H7 (cell line): ENCODE measurements at places on chromosomes 4 and X.

DNA sequence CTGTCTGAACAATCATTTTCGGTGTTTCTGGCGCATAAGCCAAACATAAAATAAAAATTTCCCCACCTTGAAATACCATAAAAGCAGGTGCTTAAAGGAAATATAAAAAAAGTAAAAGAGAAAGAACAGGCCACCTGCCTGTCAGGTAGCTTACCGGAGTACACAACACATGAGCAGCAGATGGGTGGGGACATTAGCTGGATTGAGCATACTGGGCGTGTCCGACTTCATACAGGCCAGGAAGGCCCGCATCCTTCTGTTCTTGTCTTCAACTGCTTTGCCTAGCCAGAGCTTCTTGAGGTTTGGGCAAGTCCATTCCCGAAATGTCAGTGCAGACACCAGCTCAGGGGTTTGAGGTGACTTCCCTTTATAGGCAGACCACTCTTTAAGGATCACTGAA lies 66.7 kb downstream of the FAM120C start:
- DNase-seq = no peak

- no peak for DNase-seq
These were observed 50.3 kb upstream of the OTUD4 start for GRCh38 chr4:145230726-145231125.

- no peak for DNase-seq
These were observed 90.2 kb downstream of the TAB3 start for GRCh38 chrX:30798810-30799209.

DNA sequence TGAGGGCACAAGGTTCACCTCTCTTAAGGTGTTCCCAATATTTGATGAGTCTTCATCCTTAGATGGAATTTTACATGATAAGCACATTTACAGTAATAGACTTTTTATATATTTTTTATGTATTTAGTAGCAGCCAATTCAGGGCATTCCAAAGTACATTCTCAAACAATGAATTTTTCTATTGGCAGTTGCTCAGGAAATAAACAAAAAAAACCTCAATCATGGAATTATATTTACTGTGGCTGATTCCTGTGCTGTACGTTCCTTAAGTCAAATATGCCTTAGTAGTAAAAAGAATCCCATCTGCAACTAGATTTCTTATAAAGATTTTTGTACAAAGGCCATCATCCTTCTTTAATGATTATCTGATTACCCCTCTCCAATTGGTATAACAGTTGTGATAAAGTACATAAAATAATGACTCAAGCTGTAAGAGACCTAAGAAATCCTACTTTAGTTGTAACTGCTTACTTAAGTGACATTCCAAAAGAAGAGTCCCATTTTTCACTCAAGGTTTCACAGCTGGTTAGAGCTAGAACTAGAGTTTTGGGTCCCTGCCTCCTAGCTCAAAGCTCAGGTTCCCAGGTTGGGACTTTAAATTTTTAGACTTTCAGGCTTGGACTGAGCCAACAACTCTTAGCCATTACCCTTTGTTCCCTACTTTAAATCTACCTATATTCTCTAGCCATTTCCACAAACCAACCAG lies 152.7 kb downstream of the FHIP1A start:
- DNase-seq = no peak

- no peak for DNase-seq
These were observed 6.1 kb upstream of the USP11 start for GRCh38 chrX:47226531-47227333.

GRCh38 chrX:136097871-136098805 lies 49.2 kb upstream of the FHL1 start:
- DNase-seq = peak; percentile 56

- no peak for DNase-seq
These were observed 352.4 kb downstream of the GRIA2 start for GRCh38 chr4:157572951-157573350.

GRCh38 chr4:166143227-166143626 lies 270.2 kb downstream of the TLL1 start:
- no peak for DNase-seq

GRCh38 chrX:10079231-10079630 lies 77.5 kb upstream of the CLCN4 start:
- no peak for DNase-seq

- peak; percentile 79 for DNase-seq
These were observed 1.1 kb downstream of the SOWAHB start for GRCh38 chr4:76896614-76897535.

DNA sequence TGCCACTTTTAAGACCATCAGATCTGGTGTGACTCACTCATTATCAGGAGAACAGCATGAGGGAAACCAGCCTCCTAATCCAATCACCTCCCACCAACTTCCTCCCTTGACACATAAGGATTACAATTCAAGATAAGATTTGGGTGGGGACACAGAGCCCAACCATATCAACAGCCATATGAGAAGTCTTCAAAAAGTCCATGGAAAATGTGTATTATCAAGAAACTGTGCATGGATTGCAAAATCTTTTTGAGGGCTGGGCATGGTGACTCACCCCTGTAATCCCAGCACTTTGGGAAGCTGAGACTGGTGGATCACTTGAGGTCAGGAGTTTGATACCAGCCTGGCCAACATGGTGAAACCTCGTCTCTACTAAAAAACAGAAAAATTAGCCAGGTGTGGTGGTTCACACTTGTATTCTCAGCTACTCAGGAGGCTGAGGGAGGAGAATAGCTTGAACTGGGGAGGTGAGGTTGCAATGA lies 17.8 kb upstream of the RPL39 start:
- no peak for DNase-seq

GRCh38 chr4:41192136-41192535 lies 22.2 kb downstream of the APBB2 start:
- DNase-seq = no peak

DNA sequence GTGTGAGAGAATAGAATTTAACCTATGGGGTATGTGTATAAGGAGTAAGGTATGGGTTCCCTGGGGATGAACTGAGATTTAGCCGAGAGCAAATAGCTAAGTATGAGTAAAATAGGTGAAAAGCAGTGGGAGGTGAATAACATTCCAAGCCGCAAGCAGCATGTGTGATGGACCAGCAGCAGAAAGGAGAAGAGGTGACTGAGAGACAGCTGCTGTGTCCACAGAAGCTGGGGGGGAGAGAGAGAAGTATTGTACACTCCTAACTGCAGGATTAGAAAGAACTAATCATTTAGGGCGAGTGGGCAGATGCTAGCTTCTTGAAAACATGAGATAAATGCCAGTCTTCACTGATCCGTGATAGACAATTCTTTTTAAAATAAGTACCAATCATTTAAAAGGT lies 296.0 kb downstream of the KLHL4 start:
- DNase-seq = no peak

DNA sequence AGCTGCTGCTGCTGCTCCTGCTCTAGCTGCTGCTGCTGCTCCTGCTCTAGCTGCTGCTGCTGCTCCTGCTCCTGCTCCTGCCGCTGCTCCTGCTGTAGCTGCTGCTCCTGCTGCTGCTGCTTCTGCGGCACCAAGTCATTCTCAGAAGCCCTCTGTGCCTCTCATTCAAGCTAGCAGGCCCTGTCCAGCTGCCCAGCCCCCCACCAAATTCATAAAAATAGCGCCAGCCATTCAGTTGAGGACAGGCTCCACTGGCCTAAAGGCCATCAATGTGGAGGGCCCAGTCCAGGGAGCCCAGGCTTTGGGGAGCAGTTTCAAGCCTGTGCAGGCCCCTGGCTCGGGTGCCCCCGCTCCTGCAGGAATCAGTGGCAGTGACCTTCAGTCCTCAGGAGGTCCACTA lies 3.9 kb downstream of the SUPT20HL1 start:
- DNase-seq = no peak

DNA sequence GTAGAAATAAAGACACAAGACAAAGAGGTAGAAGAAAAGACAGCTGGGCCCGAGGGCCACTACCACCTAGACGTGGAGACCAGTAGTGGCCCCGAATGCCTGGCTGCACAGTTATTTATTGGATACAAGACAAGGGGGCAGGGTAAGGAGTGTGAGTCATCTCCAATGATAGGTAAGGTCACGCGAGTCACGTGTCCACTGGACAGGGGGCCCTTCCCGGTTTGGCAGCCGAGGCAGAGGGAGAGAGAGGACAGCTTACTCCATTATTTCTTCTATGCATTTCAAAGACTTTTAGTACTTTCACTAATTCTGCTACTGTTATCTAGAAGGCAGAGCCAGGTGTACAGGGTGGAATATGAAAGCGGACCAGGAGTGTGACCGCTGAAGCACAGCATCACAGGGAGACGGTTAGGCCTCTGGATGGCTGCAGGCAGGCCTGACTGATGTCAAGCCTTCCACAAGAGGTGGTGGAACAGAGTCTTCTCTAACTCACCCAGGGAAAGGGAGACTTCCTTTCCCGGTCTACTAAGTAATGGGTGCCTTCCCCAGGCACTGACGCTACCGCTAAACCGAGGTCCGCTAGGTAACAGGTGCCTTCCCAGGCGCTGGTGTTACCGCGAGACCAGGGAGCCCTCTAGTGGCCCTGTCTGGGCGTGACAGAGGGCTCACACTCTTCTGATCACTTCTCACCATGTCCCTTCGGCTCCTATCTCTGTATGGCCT lies 44.9 kb downstream of the ZBTB49 start:
- DNase-seq = peak; percentile 66

DNA sequence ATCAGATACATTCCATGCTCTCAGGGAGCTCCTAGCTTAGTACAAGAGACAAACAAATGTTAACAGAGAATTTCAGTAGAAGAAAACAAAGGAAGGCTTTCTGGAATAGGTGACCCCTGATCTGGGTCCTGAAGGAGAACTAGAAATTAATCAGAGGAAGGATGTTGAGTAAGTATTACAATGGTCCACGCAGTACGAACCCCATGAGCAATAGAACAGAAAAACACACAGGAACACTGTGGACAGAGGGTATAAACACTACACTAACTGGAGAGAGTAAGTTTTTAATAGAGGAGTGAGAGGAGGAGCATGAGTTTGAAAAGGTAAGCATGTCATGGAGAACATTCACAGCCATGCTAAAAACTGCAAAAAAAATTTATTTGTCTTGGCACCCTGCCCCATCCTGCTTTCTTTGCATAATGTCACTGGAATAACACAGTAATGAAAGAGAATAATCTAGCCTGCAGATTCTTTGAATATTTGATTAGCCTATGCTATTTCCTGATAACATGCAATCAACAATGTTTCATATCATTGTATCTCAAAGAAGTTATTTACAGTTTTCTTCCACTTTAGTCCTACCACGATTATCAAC lies 140.3 kb upstream of the ZXDB start:
- no peak for DNase-seq

- peak; percentile 12 for DNase-seq
These were observed 81.8 kb downstream of the ASB9 start for GRCh38 chrX:15188039-15188438.

GRCh38 chr4:165439344-165439743 lies 60.5 kb downstream of the CPE start:
- no peak for DNase-seq

DNA sequence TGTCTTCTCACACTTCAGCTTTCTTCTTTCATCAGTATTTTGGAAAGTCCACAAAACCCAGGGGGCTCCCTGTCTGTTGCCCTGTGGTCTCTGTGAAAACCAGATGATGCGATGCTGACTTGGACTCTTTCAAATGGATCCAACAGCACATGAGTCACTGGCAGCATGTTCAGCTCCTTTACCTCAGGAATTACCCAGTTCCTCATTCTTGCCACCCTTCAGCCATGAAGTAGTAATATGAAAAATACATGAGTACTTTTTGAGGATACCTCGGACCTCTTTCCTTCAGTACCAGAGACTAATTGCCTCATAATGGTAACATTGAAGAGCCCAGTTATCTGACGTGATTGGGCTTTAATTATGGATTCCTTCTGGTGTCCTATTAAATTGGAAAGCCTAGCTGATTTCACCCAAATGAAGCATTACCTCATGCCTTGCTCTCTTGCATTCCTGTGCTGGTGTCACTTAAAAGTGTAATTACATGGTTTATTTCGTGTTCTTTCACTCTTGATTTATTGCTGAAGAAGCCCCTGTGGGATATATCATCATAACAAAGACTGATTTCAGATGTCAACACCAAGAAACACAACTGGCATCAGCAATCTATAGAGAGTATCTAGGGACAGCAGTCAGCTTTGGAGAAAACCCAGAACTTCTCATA lies 63.4 kb downstream of the NFKB1 start:
- no peak for DNase-seq

DNA sequence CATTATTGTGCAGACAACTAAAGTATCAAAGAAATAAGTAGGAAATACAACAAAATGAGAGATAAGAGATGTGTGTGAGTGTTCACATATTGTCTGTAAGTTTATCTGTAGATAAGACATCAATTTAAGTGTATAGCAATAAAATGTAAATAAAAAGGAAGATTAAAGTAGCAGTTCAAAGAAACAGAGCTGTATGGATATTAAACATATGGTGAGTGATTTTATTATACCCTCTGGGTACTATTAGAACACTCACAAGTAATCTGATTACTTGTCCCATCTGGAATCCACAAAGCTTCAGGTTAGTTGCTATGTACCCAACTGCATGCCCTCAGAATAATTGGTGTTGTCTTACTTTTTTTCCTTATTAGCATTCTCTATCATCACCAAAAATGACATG lies 747.9 kb upstream of the ADGRL3 start:
- no peak for DNase-seq

GRCh38 chr4:23915459-23916132 lies 25.7 kb upstream of the PPARGC1A start:
- DNase-seq = no peak

- DNase-seq = no peak
These were observed 24.2 kb upstream of the PGRMC2 start for GRCh38 chr4:128311659-128312403.

DNA sequence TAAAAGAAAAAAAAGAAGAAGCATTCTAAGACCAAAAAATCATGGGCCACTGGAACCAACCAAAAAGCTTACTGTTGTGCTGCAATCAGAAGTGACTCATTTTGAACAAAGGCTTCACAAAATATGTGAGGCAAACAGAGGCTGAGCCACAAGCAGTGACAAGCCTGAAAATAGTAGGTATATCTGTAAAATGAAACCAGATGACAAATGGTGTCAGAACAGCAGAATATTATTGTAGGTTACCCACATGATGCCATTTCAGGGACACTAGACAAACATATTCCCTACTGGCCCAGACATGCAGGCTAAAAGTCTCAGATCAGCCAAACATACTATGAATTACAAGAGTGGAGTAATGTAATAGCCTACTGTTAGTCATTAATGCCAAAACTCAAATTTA lies 1301.8 kb upstream of the DIAPH2 start:
- no peak for DNase-seq

- DNase-seq = peak; percentile 40
These were observed 101.2 kb upstream of the MYOZ2 start for GRCh38 chr4:119034276-119035008.

GRCh38 chr4:13731019-13731418 lies 103.5 kb upstream of the BOD1L1 start:
- DNase-seq = no peak

DNA sequence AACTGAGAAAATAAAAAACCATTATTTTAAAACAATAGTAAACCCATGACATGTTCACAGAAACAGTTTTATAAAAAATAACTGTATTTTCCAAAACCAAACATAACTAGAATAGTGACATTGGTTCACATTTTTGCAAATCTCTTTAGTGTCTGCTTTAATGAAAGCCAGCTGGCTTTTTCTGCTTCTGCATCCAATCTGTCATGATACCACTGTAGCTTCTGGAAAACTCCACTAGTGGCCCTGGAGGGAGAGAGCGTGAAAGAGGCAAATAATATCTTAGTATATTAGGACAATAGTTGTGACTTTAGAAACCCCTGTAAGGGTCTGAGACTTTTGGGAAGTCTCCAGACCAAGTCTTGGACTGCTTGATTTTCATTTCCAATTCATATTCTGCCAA lies 31.1 kb downstream of the FGFBP1 start:
- DNase-seq = no peak
